Endodermal cell (in vitro differentiated cells): ENCODE measurements at places on chromosomes 2 and 18. TPM values are rescaled to one million over a fixed set of nuclear protein-coding genes. Genes with fewer than 3 reads are reported as not detected.

Gene WDSUB1
- 12.6 to 14.7 TPM (median 13.8 TPM) in 3 replicates for total RNA-seq

Gene TCF7L1
- total RNA-seq = 70.5 and 73.3 TPM in 2 replicates

Gene STEAP3
- 2.5 to 5.0 TPM (median 4.4 TPM) in 3 replicates for total RNA-seq

Gene SOWAHC
- 11.1 and 12.0 TPM in 2 replicates for total RNA-seq

Gene DCDC2C
- not detected in 3 replicates for total RNA-seq

Gene FIGN
- total RNA-seq = 9.2 to 20.5 TPM (median 20.1 TPM) in 3 replicates

DNA sequence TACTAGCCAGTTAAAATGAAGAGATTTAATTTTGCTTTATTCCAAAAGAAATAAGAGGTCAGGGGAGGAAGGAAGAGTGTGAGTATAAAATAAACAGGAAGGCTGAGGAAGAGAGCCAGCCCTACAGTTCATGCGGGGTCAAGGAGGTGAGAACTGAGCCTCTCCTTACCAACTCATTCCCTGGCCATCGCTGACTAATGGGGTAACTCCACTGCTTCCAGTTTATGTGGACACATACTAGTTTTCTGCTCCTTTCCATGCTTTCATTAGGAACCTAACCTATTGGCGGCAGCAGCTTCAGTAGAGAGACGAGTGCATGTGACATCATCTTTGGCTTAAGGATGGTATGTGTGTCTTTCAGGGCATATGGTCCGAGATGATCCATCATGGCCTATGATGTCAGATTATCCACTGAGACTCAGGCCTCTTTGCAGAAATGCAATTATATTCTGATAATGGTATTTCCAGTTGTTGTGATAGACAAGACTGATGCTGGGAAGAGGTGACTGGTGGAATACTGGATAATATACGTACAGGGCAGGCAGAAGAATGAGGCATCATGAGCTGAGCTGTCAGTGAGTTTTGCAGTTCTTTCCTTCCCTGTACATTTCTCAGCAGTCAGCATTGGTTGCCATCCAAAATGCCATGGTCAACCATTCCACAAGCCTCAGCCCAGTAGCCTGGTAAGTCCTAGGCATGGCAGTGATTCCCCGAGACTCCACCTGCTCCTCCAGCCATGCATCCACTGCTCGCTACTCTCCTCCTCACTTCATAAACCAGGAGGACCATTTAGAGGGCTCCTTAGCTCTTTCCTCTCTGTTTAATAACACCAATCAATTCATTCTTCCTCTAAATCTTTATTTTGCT lies 184.6 kb upstream of the OSR1 start:
- DNase-seq = no peak

DNA sequence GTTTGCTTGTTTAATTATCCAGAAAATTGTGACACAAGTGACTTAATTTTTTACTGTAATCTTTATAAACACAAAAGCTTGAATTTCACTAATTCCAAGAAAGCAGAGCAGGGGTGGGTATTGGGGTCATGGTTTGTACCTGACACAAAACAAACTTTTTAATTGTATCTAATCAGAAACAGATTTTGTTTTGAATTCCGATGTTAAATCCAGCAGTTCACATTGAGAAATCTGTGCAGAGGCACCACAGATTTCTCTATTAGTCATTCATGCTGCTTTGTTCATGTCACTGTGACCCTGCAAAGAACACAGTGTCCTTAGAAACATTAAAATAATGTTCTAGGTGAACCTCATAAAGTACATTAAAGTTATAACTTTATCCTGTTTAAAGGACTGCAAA lies 443.4 kb downstream of the NYAP2 start:
- no peak for DNase-seq

GRCh38 chr2:192247456-192247855 lies 52.7 kb upstream of the TMEFF2 start:
- DNase-seq = no peak

- no peak for DNase-seq
Measured at GRCh38 chr2:197263077-197263476, 47.5 kb downstream of the ANKRD44 start.

- no peak for DNase-seq
Measured at GRCh38 chr2:149473521-149473920, 114.1 kb downstream of the MMADHC start.

DNA sequence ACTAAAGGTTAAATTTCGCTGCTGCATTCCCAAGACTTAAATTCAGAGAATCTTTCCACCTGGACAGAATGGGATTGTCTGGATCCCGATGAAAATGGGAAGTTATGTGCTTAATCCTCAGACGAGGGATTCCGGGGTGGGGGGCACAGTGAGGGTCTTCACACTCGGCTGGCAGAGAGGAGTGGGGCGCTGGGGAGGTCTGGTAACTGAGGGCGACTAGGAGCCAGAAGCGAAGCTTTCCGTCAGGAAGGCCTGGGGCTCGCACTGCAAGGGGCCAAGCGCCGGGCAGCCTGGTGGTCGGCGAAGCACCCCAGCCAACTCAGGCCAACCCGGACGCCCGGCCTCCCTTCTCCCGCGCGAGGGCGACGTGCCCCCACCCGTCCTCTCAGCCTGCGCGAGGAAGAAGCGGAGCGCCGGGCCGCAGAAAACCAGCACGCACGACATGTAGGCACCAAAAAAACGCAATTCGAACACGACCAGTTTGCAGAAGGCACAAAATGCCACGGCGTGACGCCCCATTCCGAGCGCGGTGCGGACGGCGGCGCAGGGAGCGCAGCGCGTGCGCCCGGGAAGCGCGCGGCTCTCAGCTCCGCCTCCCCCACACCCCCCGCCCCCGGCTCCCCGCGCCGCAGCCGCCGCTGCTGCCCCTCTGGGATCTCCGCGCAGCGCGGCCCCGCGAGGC lies 188.1 kb downstream of the ZEB2 start:
- DNase-seq = no peak

- peak; percentile 47 for DNase-seq
Measured at GRCh38 chr2:128643221-128644065, 324.8 kb upstream of the HS6ST1 start.

DNA sequence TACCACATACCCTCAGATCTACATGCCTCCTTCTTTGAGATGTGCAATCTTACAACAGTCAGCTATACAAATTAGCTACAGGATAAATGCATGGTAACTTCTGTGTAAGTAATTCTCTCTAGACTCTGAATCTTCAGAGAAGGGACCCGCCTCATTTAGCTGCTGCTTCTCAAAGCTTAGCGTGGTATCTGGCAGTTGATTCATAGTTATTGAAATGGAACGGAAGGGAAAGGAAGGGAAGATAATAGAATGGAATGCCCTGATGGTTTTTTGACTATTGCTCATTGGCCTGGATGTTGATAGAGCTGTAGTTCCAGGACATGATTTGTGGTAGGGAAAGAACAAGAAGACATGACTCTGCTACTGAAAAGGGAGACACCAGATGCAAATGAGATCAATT lies 498.1 kb upstream of the CRIM1 start:
- no peak for DNase-seq

GRCh38 chr2:162252153-162252552 lies 8.9 kb upstream of the FAP start:
- no peak for DNase-seq
